Stimulated activated naive CD4-positive, alpha-beta T cell treated with Interleukin-2 at 50 U/mL for 16 hours (primary cell): ENCODE measurements at places on chromosomes 2 and 18.

- no peak for DNase-seq
These were observed 1.1 kb upstream of the MAT2A start for GRCh38 chr2:85537600-85538506.

- DNase-seq: no peak
These were observed 5.8 kb upstream of the ITGAV start for GRCh38 chr2:186584053-186584452.

DNA sequence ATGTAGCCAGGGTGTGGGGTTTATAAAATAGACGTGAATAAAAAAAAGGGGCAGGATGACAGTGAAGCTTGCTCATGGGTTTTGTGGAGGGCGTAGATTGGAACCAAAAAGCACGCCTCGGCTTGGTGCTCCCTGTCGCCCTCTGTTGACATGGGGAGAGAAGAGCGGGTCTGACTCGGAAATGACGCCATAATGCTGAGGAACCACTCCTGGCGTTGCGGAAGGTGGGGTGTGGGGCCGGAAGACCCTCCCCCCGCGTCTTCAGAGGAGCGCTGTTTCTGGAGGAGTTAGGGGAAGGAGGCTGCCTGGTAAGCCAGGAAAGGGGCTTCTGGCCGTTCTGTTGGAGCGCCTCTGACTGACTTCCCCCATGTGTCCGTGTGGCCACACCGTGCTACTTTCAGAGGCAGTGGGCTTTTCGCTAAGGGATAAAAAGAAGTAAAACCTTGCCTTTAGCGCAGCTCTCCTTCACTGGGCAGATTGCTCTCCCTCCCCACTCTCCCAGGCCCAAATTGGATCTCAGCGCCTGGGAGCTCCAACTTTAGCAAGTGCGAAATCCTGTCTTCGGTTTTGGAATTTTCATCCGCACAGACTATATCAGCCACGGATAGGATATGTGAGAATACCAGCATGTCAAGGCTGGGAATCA, 42.8 kb downstream of the PLEKHA3 start:
- DNase-seq: peak; percentile 75

GRCh38 chr2:227888289-227888688, 16.9 kb downstream of the DAW1 start:
- DNase-seq: no peak

DNA sequence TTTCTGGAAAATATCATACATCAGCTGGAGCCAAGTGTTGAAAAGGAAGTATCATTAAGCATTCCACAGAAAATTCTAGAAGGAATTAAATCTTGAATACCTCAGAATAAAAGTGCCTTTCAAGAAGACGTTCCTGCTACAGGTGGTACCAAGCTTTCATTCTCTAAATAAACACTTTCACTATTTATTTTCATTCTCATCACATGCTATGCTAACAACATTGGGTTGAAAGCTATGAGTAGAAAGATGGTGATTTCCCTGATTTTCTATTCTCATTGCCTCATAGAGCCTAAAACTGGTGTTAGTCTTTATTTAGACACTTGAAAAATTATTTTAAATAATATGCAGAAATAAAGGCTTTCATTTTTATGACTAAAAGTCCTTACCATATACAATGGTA, 324.7 kb downstream of the LRP1B start:
- no peak for DNase-seq

GRCh38 chr2:239178954-239179353, 221.9 kb downstream of the HDAC4 start:
- DNase-seq: no peak

DNA sequence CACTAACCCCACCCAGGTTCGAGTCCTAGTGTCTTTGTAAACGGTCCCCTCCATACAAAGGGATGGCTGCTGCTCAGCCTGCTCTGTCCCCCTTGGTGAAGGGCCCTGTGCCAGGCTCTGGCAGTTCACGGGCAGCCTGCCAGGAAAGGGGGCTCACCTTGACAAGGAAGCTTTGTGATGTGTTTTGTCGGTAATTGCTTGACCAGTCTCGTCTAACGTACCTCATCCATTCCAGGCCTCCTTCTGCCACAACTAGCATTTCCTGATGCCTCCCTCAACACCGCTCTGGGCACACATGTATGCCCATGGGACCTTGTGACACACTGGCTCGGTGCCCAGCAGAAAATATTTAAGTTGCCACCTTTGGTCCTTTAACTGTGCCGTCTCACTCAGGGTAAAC, 171.9 kb downstream of the KLHL29 start:
- no peak for DNase-seq

GRCh38 chr18:26504831-26505230, 43.5 kb downstream of the KCTD1 start:
- no peak for DNase-seq

- no peak for DNase-seq
These were observed 28.7 kb downstream of the MLPH start for GRCh38 chr2:237515621-237516275.

- no peak for DNase-seq
These were observed 14.0 kb downstream of the ATP8B1 start for GRCh38 chr18:57789090-57789489.

GRCh38 chr18:28161608-28162599, 15.0 kb downstream of the CDH2 start:
- DNase-seq: no peak

GRCh38 chr2:18093196-18093595, 214.7 kb downstream of the KCNS3 start:
- DNase-seq: no peak

GRCh38 chr2:99860720-99861375, 281.5 kb downstream of the AFF3 start:
- no peak for DNase-seq

DNA sequence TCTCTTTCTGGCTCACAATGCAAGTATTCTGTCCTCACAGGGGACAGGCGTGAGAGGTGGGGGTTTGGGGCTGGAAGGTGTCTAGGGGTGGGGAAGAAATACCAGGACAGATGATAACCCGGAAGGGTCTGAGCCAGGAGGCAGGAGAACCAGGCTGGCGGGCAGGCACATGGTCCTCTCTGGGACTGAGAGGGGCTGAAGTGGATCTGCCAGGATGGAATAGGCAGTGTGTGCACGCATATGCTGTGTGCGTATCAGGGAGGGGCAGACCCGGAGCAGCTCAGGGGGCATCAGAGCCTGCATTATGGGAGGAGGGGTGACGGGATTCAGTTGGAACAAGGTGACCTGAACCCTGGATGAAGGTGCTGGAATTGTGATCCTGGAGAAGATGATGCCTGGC, 157.3 kb downstream of the DYSF start:
- DNase-seq: no peak

DNA sequence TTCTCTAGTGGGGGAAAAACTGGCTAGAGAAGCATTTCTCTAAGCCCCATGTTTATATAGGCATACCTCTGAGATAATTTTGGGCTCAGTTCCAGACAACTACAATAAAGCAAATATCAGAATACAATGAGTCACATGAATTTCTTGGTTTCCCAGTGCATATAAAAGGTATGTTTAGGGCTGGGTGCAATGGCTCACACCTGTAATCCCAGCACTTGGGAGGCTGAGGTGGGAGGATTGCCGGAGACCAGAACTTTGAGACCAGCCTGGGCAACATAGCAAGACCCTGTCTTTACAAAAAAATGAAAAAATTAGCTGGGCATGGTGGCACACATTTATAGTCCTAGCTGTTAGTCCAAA, 22.2 kb downstream of the TSN start:
- DNase-seq: no peak

- DNase-seq: no peak
These were observed 103.8 kb upstream of the NEDD4L start for GRCh38 chr18:57940166-57940660.

GRCh38 chr18:23265682-23266399, 130.6 kb downstream of the CABLES1 start:
- no peak for DNase-seq

GRCh38 chr2:237935740-237936452, 30.9 kb upstream of the UBE2F start:
- no peak for DNase-seq

GRCh38 chr2:24832931-24833701, 39.9 kb downstream of the CENPO start:
- no peak for DNase-seq

DNA sequence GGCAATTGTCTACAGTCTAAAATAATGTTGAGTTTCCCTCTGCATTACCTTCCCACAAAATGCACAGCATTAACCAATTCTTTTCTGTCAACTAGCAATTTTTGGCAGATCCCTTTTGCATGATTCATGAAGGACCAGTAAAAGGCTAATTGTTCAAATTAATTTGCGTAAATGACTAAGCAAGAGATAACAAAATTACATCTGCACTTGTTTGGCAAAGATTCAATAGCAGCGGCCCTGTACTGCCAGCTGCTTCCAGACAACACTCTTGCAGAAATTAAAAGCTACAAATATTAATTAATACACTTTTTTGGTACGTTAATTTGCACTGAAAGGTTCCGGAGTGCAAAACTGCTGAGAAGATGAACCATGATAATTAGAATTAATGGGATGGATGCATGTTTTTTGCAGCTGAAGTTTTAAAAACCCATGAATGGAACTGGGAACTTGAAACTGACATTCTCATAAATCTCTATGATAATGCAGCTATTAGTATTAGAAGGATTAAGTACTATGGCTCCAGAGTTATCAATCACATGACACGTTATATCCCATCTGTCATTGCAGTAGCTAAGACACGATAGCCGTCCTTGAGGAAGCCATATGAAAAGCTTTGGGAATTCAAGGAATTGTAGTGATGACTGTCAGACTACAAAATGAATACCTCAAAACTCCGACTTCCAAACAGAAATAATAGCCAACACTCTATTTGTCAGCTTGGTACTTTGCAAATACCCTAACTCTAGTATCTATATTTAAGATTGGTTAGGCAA, 1268.3 kb upstream of the ACVR2A start:
- no peak for DNase-seq

DNA sequence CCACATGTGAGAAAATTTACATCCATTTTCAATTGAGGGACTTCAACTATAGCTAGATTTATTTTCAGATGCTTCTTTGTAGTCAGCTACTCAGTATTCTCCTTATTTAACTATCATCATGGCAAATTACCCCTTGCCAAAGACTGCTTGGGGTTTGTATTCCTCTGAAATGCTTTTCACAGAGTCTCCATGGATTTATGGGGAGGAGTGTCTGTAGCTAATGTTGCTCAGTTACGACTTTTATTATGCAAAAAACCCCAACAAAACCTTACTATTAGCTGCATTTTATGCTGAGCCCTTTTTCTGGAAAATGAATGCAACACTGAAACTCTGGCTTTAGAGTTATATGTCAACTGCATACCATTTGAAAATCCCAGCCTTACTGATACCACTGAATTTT, 78.6 kb downstream of the RFTN2 start:
- no peak for DNase-seq

GRCh38 chr18:9147440-9148202, 11.0 kb downstream of the ANKRD12 start:
- no peak for DNase-seq

- no peak for DNase-seq
These were observed 33.3 kb downstream of the IL1R2 start for GRCh38 chr2:102025016-102025501.

DNA sequence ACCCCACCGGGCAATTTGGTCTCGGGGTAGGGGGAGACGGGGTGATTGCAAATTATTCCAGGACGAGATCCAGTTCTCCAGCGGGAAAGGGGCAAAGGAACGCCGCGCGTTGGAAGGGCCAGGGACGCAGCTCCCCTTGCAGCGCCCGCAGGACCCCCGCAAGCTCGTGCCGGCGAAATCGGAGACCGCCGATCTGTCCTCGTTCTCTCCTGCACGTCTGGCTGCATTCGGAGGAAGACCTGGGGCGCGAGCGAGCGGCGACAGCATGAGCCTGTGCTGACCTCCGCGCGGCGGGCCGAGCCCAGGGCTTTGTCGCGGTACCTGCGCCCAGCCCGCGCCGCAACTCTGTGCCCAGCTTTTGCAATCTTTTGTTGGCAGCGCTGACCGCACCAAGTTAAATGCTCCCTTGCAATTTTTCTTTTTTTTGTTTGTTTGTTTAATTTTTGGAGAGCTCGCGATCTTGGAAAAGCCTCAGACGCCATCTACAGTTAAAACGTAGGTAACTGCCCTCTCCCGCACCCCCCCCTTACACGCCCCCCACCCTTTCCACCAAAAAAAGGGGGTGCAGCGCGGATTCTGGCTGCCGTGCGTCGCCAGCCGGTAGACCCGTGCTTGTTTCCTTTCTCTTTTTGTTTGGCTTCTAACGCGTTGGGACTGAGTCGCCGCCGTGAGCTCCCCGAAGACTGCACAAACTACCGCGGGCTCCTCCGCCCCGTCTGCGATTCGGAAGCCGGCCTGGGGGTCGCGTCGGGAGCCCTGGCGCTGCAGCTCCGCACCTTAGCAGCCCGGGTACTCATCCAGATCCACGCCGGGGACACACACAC, 667 bp downstream of the TRIB2 start:
- DNase-seq: peak; percentile 60

DNA sequence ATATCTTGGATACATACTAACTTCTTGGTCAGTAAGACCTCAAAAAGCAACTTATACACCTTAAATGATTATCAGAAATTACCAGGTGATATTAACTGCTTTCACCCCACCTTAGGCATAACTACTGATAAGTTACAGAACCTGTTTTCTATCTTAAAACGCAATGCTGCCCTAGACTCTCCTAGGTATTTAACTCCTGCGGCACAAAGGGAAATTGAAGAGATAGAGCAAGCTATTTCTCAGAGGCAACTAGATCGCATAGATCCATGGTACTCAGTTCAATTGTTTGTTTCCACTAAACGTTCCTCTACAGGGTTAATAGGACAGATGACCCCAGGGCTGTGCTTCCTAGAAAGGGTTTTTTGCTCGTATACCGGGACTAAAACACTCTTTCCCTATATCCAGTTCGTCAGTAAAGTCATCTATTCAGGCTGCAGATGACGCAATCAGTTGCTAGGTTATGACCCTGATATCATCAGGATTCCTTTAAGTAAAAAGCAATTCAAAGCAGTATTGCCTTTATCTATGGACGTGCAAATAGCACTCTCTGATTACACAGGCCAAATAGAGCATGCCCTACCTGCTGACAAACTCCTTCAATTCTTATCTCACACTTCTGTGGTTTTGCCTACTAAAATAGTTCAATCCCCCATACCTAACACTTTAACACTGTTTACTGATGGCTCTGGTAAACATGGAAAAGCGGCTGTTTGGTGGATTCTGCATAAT, 62.3 kb upstream of the MYO3B start:
- DNase-seq: no peak

GRCh38 chr2:168060986-168061750, 186.2 kb downstream of the STK39 start:
- no peak for DNase-seq

- DNase-seq: no peak
These were observed 109.4 kb downstream of the AOX1 start for GRCh38 chr2:200695191-200695590.

DNA sequence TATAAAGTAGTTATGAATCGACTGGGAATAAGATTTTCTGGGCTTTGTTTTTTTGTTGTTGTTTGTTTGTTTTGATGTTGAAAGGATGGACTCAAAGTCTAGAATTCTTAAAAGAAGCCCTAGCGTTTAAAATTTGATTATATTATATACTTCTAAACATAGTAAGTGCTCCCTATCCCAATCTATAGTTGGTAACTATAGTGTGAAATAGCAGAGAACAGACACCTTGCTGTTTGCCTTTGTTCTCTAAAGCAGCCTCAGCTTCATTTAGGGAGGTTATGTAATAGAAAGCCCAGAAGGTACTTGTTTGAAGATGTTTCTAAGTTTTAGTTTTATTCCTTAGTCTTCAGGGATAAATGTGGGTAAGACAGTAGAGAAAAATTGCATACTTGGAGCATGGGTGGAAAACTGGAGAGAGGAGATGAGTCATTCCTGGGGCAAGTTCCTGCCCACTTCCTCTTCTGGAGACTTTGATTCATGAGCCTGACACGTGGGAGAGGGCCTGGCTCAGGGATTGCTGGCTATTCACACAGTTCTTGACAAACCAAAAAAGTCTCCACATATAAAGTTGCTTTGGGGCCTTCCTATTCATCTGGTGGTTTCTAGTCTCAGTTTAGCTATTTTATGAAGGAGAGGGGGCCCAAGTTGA, 131.9 kb downstream of the MYO1B start:
- DNase-seq: peak; percentile 1
